Activated CD4-positive, alpha-beta T cell treated with anti-CD3 and anti-CD28 coated beads, Interleukin-2, amount 50 U/mL, for 1 hour (primary cell): ENCODE measurements at places on chromosomes 4 and X.

GRCh38 chr4:152257601-152258066, 278.3 kb downstream of the FBXW7 start:
- DNase-seq = no peak

DNA sequence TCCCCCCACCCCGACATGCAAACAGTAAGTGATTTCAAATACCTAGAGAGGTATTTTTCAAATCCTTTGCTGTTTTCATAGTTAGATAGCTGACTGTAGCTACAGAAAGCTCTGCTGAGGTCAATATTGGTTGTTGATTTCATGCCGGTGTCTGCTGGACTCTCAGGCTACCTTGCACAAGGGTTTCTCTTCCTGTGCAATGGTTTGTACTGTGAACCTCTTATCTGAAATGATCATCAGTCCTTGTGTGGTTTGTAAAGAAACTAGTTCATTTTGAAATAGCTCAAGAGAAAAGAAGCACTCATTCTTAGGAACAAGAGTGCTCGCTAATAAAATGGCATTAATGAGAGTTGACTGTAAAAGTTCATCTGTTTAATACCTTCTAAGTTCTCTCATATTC, 2.1 kb downstream of the MTM1 start:
- no peak for DNase-seq

DNA sequence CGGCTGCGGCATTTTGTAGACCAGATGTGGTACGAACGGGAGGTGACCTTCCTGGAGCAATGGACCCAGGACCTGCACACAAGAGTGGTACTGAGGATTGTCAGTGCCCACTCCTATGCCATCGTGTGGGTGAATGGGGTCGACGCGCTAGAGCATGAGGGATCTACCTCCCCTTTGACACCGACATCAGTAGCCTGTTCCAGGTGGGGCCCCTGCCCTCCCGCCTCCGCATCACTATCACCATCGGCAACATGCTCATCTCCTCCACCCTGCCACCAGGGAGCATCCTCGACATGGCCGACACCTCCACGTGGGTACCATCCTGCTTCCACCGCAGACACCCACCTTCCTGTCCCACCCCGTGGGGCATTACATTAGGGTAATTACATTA, 46.2 kb downstream of the SMARCA5 start:
- DNase-seq = peak; percentile 6

- DNase-seq = peak; percentile 46
These were observed 123.3 kb upstream of the TBL1X start for GRCh38 chrX:9341291-9342201.

DNA sequence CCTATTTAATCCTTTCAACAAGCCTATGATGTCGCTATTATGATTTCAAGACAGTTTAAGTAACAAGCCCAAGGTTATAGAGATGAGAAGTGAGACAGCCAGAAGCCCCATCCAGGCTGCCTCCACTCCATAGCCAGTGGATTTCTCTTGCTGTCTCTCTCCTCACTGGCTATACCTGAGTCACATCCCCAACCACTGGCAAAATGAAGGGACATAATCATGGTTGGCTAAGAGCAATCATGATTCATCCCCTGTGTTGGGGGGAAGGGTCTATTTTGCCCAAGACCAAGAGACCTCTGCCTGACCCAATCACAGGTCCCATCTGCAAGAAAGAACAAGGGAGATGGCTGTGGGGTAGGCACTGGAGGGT, 334.9 kb upstream of the GATB start:
- no peak for DNase-seq

DNA sequence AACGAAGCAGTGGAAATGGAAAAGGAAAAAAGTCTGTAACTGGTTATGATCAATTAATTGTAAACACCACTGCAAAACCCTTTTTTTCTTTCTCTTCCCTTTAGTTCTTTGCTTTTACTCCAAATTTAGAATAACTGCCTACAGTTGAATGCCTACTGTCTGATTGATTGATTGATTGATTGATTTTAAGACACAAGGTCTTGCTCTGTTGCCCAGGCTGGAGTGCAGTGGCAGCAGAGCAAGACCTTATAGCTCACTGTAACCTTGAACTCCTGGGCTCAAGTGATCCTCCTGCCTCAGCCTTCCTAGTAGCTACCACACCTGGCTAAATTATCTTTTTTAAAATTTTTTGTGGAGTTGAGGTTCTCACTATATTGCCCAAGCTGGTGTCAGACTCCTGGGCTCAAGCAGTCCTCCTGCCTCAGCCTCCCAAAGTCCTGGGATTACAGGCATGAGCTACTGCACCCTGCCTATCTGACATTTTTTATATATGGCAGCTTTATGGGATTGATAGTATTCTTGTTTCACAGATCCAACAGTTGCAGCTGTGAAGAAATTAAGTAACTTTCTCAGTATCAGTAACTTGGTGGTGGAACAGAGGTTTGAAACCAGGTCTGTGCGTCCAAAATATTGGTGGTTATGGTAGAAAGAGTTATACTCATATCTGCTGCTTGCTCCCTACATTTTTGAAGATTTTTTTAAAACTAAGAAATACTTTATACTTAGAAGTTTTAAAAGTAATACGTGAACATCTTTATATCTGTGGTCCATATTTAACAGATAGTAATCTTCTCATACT, 12.4 kb downstream of the UBE2K start:
- DNase-seq = no peak

DNA sequence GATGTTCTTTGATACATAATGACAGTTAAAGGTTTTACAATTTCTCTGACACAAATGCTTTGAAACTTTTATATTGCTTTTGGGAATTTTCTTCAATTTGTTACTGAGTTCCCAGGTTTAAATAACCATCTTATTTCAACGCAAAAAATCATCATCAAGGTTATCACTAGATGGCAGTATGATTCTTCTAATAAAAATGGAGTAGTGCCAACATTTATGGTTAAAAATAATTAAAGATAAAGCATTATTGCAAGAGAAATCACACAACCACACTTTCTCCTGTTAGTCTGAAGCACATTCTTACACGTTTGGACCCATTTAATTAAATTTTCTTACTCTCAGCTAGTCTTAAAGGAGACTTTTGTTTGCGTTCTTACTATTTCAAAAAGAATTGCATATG, 611.3 kb upstream of the CPXCR1 start:
- DNase-seq = no peak

- no peak for DNase-seq
These were observed 965.9 kb downstream of the FSTL5 start for GRCh38 chr4:161197912-161198311.

DNA sequence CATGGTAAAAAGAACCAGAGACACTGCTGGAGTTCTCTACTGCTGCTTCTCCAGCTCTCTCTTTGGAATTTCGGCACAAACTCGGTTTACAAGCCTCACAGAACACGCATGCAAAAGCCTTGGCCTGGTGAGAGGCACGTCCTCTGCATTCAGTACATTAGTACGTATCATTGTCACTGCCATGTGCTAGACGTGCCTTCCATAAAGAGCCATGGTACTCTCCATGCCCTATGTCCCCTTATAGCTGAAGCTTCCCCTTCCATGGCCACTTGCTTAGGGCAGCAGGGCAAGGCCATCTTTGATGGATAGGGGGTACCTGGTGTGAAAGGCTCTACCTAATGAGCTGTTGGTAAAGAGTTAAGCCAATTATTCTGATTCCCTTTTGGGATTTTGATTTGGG, 35.0 kb downstream of the DIPK2B start:
- no peak for DNase-seq

- DNase-seq = no peak
These were observed 87.7 kb downstream of the FBXW7 start for GRCh38 chr4:152448038-152448707.
